ENCODE measurements at places on chromosomes 6 and 20.
A peak's percentile ranks its signal among the peaks of the same experiment; 100 is the strongest.

GRCh38 chr6:137702791-137703424, 164.2 kb upstream of the TNFAIP3 start:
- H3K27ac ChIP-seq: no peak overlapping the region
- no peaks in the 10 kb centered on the region for H3K27me3 ChIP-seq
- H3K36me3 ChIP-seq: no peaks in the 10 kb centered on the region
- no peaks in the 10 kb centered on the region for H3K4me1 ChIP-seq
- H3K4me3 ChIP-seq: no peak overlapping the region

- H3K4me1 ChIP-seq: peaks cover 3% of the 10 kb centered on the region
- no peaks in the 10 kb centered on the region for H3K36me3 ChIP-seq
- H3K27me3 ChIP-seq: no peaks in the 10 kb centered on the region
- no peak overlapping the region for H3K27ac ChIP-seq
Observed at GRCh38 chr20:57464642-57465211, 60.2 kb downstream of the CTCFL start.

DNA sequence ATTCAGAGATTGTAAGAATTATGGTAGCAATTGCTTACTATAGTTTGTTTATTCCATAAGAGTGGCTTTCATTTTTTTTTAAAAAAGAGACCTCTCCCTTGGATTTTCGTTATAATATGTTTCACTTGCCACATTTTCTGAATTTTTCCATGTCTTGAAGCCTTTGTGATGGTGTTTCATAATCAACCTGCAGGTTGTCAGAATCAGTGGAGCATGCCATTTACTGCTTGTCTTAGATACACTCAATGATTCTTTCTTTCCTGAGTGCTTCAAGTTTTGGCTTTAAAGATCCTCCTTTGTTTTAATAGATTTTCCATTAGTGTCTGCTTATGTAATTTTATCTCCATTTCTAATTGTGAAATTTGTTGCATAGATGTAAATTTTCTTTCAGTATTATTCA, 31.2 kb downstream of the KCNQ5 start:
- no peaks in the 10 kb centered on the region for H3K36me3 ChIP-seq
- H3K4me3 ChIP-seq: no peak overlapping the region
- H3K4me1 ChIP-seq: no peaks in the 10 kb centered on the region

- no peaks in the 10 kb centered on the region for H3K4me1 ChIP-seq
- no peaks in the 10 kb centered on the region for H3K36me3 ChIP-seq
- no peak overlapping the region for H3K27ac ChIP-seq
Observed at GRCh38 chr6:105196076-105196475, 16.3 kb upstream of the POPDC3 start.

DNA sequence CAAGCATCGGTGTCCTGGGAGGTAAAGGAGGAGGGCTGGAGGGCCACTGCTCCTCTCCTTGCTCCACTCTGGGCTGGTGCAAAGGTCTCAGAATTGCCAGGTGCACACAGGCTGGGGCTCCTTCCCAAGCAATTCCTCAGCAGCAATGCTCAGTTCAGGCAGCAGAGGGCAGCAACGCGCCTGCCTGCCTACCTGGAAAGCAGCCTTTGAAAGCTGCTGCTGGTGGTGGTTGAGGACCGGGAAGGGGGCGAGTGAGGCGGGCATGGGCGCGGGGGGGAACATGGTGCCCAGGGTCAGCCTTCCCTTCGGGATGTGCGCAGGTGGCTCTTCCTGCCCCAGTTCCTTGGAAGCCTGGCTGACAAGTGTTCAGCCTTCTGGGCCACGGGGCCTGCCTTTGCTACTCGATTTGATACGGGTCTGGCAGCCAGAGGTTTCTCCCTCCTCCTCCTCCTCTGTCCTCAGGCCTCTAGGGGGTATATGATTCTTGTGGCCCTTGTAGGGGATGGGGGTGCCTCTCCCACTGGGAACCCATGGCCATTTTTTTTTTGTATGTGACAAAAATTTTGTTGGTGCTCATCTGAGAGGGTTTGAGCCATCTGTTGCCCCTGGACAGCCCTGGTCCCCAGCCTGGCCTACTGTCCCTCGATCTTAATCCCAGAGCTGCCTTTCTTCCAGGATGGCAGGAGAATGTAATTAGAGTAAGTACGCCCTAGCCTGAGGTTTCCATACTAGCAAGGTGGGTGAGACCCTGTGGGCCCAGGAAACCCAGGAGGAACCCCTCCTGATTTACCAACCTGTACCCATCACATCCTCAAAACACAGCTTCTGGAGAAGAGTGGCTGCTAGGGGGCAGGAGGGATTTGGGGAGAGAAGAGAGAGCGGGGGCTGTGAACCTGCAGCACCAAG, 20.1 kb downstream of the MRPS18A start:
- no peak overlapping the region for H3K27ac ChIP-seq
- peaks cover 15% of the 10 kb centered on the region for H3K4me1 ChIP-seq
- peak; percentile 80 for DNase-seq
- H3K4me3 ChIP-seq: no peak overlapping the region

DNA sequence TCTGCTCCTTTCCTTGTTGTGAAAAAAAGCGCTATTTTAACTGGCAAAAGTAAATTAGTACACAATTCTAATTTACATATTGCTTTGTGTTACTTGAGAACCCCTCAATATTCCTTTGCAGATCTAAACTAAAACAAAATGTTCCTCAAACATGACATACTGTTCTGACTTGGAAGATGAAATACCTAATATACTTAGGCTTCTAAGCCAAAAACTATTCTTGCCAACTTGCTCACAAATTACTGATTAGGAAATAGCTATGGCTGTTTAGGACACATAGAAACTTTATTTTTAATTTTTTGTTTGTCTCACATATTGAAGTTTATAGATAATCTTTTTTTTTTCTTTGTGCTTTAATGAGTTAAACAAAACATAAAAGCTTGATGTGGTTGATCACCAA, 542.2 kb downstream of the GRIK2 start:
- H3K4me3 ChIP-seq: no peak overlapping the region
- no peaks in the 10 kb centered on the region for H3K4me1 ChIP-seq
- H3K27ac ChIP-seq: no peak overlapping the region
- no peaks in the 10 kb centered on the region for H3K27me3 ChIP-seq
- DNase-seq: no peak

- H3K36me3 ChIP-seq: no peaks in the 10 kb centered on the region
- H3K27me3 ChIP-seq: no peaks in the 10 kb centered on the region
- H3K4me1 ChIP-seq: no peaks in the 10 kb centered on the region
- H3K27ac ChIP-seq: no peak overlapping the region
Observed at GRCh38 chr6:143037470-143037869, 23.2 kb upstream of the AIG1 start.

DNA sequence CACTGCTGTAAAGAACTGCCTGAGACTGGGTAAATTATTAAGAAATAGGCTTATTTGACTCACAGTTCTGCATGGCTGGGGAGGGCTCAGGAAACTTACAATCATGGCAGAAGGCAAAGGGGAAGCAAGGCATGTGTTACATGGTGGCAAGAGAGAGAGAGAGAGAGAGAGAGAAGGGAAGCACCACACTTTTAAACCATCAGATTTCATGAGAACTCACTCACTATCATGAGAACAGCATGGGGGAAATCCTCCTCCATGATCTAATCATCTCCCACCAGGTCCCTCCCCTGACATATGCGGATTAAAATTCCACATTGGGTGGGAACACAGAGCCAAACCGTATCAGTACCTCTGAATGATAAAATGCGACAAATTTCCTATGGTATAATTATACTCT, 203.9 kb upstream of the MARCKS start:
- H3K27me3 ChIP-seq: no peaks in the 10 kb centered on the region
- H3K27ac ChIP-seq: no peak overlapping the region
- no peaks in the 10 kb centered on the region for H3K36me3 ChIP-seq
- no peak overlapping the region for H3K4me3 ChIP-seq
- no peaks in the 10 kb centered on the region for H3K4me1 ChIP-seq
- no peak for DNase-seq

GRCh38 chr6:444653-445275, 53.2 kb downstream of the IRF4 start:
- H3K4me3 ChIP-seq: no peak overlapping the region
- H3K36me3 ChIP-seq: no peaks in the 10 kb centered on the region
- H3K4me1 ChIP-seq: no peaks in the 10 kb centered on the region
- no peak for DNase-seq
- H3K27ac ChIP-seq: no peak overlapping the region

- no peak overlapping the region for H3K4me3 ChIP-seq
- H3K27me3 ChIP-seq: no peaks in the 10 kb centered on the region
- H3K36me3 ChIP-seq: no peaks in the 10 kb centered on the region
- no peak for DNase-seq
- no peaks in the 10 kb centered on the region for H3K4me1 ChIP-seq
Observed at GRCh38 chr20:37669773-37670236, 24.0 kb upstream of the CTNNBL1 start.

- no peak for DNase-seq
- H3K4me3 ChIP-seq: no peak overlapping the region
- H3K27me3 ChIP-seq: no peaks in the 10 kb centered on the region
- H3K4me1 ChIP-seq: peaks cover 2% of the 10 kb centered on the region
- H3K27ac ChIP-seq: no peak overlapping the region
- no peaks in the 10 kb centered on the region for H3K36me3 ChIP-seq
Observed at GRCh38 chr20:10060226-10060625, 25.4 kb downstream of the ANKEF1 start.

DNA sequence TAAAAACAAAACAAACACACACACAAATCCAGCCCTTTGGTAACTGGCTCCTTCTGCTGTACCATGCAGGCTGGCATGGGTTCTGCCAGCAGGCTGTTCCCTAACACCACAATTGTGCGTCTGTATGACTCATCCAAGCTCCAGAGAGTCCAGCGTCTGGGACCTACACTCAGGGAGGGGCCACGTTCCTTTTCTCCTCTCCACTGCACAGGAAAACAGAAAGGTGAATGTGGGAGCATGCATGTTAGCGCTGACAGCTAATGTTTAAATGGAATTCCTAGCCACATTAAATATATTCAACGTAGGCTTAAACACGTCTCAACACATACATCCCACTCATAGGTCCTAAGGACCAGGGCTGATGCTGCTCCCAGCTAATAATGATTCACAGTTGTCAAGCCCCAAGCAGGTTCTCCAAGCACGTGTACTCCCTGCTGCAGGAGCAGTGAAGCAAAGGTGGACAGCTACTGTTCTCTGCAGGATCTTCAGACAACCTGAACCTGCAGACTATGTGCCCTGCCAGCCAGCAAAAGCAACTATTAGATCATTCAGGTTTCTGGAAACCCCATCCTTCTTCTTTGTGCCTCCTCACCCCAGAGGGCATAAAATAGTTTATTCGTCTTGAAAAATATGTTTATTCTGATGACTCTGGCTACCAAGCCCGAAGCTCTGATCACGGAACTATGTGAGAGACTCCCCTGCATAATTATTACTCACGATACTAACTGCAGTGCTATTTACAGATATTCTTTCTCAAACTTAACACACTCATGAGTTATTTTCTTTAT, 20.9 kb downstream of the MAP1LC3A start:
- no peaks in the 10 kb centered on the region for H3K36me3 ChIP-seq
- no peak for DNase-seq
- H3K4me3 ChIP-seq: no peak overlapping the region
- H3K27ac ChIP-seq: no peak overlapping the region

DNA sequence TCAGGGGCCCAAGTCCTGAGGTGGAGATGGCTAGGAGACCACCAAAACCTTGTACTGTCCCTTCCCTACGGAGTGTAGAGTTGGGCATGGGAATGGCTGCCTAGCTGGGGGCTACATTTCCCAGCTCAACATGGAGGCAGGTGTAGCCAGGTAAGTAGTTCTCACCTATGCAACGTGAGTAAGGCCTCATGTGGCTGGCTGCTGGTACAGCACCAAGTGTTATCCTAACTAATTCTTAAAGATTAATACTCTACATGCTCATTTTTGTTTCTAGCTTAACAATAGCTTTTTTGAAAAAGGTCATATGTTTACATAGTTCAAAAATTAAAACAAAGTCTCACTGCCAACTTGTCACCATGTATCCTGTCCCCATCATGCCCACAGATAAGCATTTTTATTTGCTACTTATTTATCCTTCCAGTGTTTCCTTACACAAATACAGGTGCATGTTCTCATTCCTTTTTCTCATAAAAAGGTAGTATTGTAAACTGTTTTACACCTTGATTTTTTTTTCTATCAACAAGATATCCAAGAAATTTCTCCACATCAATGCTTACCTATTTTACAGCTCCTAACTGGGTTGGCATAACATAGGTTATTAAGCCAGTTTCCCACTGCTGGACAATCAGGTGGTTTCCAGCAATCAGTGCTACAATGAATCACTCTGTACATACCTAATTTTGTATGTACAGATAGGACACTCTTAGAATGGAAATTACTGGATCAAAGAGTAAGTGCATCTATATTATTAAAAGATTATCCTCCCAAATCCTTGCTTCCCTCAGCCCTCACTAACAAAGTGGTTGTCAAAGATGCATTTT, 25.5 kb downstream of the ABHD12 start:
- H3K27ac ChIP-seq: no peak overlapping the region
- no peaks in the 10 kb centered on the region for H3K4me1 ChIP-seq
- no peaks in the 10 kb centered on the region for H3K36me3 ChIP-seq
- DNase-seq: no peak

- H3K27ac ChIP-seq: no peak overlapping the region
- DNase-seq: no peak
- peaks cover 2% of the 10 kb centered on the region for H3K4me1 ChIP-seq
- H3K36me3 ChIP-seq: no peaks in the 10 kb centered on the region
- H3K27me3 ChIP-seq: no peaks in the 10 kb centered on the region
Observed at GRCh38 chr6:167097770-167098169, 25.1 kb upstream of the CCR6 start.

GRCh38 chr20:55258559-55258958, 746.8 kb downstream of the CBLN4 start:
- no peaks in the 10 kb centered on the region for H3K36me3 ChIP-seq
- no peak overlapping the region for H3K4me3 ChIP-seq
- no peak overlapping the region for H3K27ac ChIP-seq
- H3K27me3 ChIP-seq: no peaks in the 10 kb centered on the region

GRCh38 chr6:35213824-35214756, at the start of gene SCUBE3:
Gene SCUBE3, plus strand, starts transcription at chr6:35213956. Its CDS starts 463 bp downstream, at chr6:35214419.
- no peaks in the 10 kb centered on the region for H3K36me3 ChIP-seq
- peak within 1 kb of the TSS; percentile 30 for H3K4me3 ChIP-seq
- H3K4me1 ChIP-seq: peaks cover 11% of the 10 kb centered on the region
- peak; percentile 82 for DNase-seq

- no peaks in the 10 kb centered on the region for H3K4me1 ChIP-seq
- no peak overlapping the region for H3K4me3 ChIP-seq
- no peaks in the 10 kb centered on the region for H3K36me3 ChIP-seq
- no peak for DNase-seq
Observed at GRCh38 chr6:84862843-84863242, 98.4 kb upstream of the TBX18 start.

GRCh38 chr6:40524797-40525585, 62.2 kb downstream of the LRFN2 start:
- no peak for DNase-seq
- H3K27ac ChIP-seq: no peak overlapping the region
- H3K4me3 ChIP-seq: no peak overlapping the region
- H3K36me3 ChIP-seq: no peaks in the 10 kb centered on the region
- no peaks in the 10 kb centered on the region for H3K4me1 ChIP-seq

GRCh38 chr20:1401451-1401907, 8.6 kb upstream of the FKBP1A start:
- H3K36me3 ChIP-seq: no peaks in the 10 kb centered on the region
- no peak for DNase-seq
- no peak overlapping the region for H3K27ac ChIP-seq
- H3K27me3 ChIP-seq: no peaks in the 10 kb centered on the region
- H3K4me1 ChIP-seq: no peaks in the 10 kb centered on the region

Data from mesendoderm (in vitro differentiated cells).